ENCODE measurements at places on chromosomes 7 and 10. TPM values are rescaled to one million over a fixed set of nuclear protein-coding genes. Genes with fewer than 3 reads are reported as not detected.

- DNase-seq, result no peak
Measured at GRCh38 chr10:7513455-7513854, 102.6 kb upstream of the SFMBT2 start.

- peak; percentile 70 for DNase-seq
Measured at GRCh38 chr7:140646931-140647647, 6.5 kb upstream of the DENND2A start.

GRCh38 chr10:75525067-75525466 is 93.6 kb downstream of the LRMDA start:
- DNase-seq, result no peak

DNA sequence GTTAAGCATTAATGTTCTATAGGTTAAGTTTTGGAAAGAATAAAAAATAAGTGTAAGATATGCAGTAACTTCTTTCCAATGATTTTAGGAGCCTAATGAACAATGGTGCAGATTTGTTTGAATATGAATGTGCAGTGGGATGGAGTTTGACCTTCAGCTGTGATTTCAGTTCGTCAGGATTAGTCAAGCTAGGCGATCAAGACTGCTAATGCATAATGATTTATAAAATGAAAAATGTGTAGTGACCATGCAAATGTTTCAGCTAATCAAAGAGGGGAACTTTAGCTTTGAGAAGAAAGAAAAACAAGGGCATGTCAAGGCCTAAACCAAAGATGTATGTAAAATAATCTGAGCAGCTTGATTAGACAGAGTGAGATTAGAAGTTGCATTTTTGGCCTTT is 208.5 kb downstream of the FOXP2 start:
- no peak for DNase-seq

- no peak for DNase-seq
Measured at GRCh38 chr10:121722665-121723064, 124.4 kb upstream of the FGFR2 start.

- no peak for DNase-seq
Measured at GRCh38 chr7:49324707-49325106, 400.4 kb downstream of the CDC14C start.

DNA sequence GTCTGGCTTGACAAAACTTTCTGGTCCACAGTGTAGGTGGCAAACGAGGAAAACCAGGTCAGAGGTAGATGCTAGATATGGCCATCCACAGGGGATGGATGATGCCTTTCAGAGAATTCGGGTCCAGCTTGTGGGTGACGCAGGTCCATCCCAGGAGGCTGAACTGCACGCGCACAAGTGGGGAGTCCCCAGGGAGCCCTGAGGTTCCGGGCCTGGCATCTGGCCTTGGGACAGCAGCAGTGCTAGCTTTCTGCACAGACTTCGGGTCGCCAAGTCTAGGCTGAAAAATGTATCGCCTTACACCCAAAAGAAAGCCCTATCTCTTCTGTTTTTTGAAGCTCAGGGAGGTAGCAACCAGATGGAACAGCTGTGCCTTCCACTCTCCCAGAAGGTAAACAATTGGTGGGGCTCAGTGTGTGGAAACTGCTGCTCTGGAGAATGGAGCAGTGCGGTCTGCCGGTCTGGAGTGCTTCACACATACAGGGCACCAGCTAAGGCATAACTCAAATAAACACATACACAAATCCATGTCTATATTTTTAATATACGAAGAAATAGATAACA is 119.3 kb upstream of the ACBD5 start:
- DNase-seq, result no peak

DNA sequence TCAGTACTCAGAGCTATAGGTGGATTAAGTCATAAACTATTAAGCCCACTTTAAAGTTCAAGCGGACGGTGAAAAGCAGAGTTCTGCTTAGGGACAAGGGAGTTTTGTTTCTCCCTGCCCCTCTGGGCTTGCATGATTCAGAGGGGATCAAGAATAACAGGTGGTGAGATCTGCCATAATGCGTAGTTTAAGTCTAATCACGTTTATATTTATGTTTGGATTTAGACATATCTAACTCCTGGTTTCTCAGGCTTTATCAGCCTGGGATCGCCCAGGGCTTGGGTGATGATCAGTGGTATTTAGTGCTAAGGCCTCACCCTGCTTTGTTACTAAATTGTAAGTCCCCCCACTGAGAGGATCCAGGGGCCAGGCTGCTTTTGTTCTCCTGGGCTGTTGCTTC is 335.4 kb upstream of the NRP1 start:
- DNase-seq, result no peak

GRCh38 chr7:130479716-130480400 is 12.0 kb upstream of the MEST start:
- DNase-seq, result no peak

Gene CLDN12
- total RNA-seq, result 4.3 TPM

Gene FAM20C
- total RNA-seq, result 0.29 TPM

Gene ATRNL1
- total RNA-seq, result not detected

Gene ASZ1
- not detected for total RNA-seq

Gene STK17A
- total RNA-seq, result 46.1 TPM

Gene HOXA1
- total RNA-seq, result 0.25 TPM

Gene YWHAG
- total RNA-seq, result 138 TPM

Gene RHOBTB1
- 0.74 TPM for total RNA-seq

Gene STAG3
- 13.2 TPM for total RNA-seq

Gene DENND11
- 28.6 TPM for total RNA-seq
